ENCODE measurements at places on chromosomes 11 and 22.

DNA sequence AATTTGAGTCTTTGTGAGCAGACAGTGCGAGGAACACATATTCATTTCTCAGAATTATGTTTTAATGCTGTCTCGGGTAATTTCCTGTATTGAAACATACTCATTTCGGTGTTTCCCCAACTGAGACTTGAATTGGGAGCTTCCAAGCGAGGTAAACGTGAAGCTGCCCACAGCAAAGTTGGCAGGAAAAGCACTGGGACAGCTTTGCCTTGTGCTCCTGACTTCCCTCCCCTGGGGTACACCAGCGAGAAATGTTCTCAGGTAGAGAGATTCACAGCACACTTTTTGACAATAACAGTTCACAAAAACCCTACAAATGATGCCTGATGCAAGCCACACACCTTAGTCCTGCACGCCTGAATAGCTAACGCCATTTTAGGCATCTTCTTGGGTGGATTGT lies 3.1 kb downstream of the HTR3B start:
- DNase-seq: no peak

DNA sequence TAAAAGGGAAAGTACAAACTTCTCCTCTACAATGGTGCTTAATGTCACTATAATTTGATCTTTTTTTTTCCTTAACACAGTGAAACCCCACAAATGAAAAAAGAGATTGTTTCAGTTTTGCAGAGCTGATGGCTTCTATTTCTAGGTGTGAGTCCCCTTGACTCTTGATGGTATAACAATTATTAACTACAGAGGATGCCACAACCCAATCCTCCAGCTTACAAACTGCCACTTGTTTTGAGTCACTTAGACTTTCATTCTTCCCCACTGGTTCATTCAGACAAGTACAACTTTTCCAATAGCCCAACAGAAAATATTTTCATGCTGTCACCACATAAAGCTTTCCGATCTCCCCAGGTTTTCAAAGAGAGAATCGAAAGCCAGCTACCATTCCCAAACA lies 812.2 kb downstream of the LRRC4C start:
- DNase-seq: no peak

GRCh38 chr11:75591371-75591770 lies 29.3 kb downstream of the SERPINH1 start:
- no peak for DNase-seq

GRCh38 chr11:85062659-85063058 lies 564.5 kb downstream of the DLG2 start:
- no peak for DNase-seq

GRCh38 chr22:45221201-45221600 lies 19.5 kb downstream of the KIAA0930 start:
- no peak for DNase-seq

GRCh38 chr11:123977731-123978347 lies at the start of gene OR10S1:
OR10S1 (minus strand) TSS chr11:123977781; CDS start chr11:123977664, 117 bp downstream.
- no peak for DNase-seq

DNA sequence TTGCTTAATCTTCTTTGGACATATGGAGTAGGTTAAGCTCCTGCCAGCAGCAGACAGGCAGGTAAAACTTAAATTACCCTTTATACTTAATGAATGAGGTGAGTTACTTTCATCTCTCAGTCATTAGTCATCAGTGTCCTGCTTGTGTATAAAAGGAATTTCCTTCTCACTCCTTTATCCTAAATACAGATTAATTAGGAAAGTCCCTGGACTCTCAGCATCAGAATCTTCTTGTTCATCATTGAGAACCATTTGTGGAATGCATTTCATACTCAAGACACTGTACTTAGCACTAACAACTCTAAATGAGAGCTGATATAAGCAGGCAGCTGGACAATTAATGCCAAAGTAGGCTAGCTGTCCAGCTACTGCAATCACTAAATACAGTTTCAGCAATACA lies 630.4 kb downstream of the METTL15 start:
- DNase-seq: no peak

DNA sequence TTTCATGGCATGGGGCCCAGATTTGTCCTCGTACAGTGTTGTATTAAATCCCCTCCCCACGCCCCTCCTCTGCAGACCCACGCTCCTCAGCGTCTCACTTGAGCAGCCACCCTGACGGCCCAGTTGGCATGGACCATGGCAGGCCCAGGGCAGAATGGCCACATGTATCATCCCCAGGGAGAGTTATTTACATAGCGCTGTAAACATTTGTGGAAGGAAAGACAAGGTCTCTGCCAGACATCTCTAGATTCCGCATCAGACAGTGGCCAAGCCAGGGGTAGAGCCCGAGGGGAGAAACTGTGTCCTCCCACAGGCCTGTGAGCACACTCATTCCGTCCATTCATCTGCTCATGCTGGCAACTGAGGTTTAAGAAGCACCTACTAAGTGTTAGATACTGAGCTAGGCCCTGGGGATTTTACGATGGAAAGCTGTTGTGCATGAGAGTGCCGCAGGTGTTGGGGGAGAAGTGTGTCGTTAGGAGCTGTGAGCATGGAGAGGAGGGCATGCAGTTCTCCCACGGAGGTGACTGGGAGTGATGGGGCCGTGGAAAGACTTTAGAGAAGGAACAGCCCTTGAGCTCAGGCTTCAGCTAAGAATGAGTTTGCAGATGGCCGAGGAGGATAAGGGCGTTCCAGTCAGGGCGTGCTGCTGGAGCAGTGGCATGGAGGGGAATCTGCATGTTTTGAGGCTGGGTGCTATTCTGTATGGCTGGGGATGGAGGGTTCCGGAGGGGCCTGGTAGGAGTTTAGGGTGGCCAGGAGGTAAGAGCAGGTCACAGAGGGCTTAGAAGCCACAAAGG lies 94.9 kb downstream of the GRIK4 start:
- no peak for DNase-seq

DNA sequence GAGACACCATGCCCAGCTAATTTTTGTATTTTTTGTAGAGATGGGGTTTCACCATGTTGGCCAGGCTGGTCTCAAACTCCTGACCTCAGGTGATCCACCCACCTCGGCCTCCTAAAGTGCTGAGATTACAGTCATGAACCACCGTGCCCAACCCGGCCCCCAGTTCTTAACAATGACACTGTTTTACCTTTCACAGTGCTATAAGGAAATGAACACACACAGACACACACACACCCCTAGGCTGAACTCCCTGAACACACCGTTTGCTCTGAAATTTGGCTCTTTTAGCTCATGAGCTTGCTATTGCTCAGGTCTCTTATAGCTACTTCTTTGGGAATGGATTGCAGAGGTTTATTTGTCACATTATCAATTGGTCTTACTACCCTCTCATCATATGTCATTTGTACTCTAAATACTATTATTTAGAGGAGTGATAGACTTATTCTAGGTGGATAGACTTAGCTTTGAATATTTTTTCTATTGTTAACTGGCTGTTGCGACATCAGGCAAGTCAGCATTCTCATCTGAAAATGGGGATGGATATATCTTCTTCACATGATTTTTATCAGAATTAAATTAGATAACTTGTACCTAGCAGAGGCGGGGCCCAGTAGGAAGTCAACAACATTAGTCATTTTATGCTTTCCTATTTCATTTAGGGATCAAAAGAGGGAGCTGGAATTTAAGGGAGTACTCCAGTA lies 2.1 kb downstream of the LYVE1 start:
- no peak for DNase-seq

GRCh38 chr11:102921587-102922220 lies 33.8 kb downstream of the MMP13 start:
- no peak for DNase-seq

GRCh38 chr22:23878219-23878618 lies 16.0 kb upstream of the MIF start:
- DNase-seq: no peak

DNA sequence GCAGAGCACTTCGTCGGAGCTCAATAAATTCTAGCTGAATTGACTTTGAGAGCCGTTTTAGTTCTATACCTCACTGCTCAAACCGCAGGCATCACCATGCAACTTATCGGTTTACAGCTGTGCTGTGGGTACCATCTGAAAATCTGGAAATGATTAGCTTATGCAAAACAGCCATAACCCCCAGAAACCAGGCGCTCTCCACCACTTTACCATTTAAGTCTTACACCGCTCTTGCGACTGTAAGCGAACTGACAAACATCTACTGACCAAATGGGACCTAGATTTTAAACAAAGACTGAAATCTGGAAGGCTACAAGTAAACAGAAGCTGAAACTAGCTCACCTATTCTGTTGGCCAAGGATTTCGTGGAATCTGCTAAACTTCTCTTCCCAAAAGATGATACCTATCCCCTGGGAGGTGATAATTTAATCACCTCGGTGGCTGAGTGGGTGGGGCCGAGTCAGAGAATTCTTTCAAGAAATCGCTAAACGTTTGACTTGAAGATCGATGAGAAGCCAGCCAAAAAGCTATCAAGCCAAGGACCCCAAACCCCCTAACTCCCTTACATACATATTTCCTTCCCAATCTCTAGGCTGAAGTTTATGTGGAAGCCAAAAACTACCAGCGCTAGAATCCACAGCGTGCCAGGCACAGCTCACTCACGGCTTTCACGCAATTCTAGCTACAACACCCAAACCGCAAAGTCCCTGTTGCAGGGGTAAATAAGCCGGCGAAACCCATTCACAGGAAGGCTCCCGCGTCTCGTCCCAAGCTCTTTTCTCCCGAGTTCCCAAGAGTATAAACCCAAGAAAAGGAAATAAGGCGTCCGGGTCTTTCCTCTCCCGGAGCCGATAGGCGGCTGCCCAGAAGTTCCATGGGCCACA lies 644 bp downstream of the SPTY2D1 start:
- DNase-seq: no peak

DNA sequence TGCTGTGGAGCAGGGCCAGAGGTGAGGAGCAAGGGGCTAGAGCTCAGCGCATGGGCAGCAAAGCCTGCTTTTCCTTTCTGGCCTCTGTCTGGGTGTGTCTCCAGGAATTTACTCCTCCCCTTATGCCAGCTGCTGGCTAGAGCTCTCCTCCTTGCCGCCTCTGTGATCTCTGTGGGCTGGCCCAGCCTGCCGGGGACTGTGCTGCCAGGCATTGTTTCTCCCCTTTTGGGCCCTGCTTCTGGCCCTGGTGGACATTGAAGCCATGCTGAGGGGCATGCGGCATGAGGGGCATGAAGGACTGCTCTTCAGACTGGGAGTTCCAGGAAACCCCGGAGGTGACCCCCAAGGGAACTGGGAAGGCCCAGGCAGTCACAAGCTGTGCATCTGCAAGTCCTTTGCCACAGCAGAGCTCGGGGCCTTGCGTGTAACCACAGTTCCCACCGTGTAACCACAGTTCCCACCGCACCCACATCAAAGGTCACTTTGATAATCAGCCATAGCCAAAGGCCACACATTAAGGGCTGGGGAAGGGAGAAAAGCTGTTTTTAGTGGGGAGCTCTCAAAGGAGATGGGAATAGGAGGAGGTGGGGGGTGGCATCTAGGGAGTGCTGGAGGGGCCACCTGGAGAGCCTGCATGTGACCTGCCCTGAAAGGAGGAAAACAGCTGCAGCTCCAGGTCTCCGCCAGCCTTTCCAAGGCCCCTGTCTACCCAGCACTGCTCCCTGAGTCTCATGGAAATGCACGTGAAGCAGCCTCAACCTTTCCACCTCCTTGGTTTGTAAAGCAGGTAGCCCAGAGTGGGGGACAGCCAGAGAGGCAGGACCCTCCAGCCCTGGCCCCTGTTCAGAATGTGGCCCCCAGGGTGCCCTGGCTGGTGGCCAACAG lies 62.3 kb downstream of the PPFIBP2 start:
- DNase-seq: no peak

DNA sequence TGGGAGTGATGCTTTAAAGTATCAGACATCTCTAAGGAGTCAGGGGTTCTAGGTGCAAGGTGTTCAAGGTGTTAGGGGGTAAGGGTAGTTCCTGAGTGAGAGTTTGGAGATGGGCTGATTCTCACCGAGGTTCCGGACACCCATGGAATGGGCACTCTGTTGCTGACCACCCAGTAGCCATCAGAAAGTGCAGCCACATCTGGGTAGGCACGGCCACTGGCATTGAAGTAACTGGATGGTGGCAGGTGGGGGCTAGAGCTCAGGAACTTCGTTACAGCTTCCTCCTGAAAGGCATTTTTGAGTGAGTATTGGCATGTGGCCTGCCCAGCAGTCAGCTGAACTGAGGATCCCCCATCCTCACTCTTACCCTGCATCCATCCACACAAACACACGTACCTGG lies 3.0 kb upstream of the TAF10 start:
- DNase-seq: no peak

- DNase-seq: no peak
Measured at GRCh38 chr22:36544107-36544620, 15.2 kb upstream of the EIF3D start.

DNA sequence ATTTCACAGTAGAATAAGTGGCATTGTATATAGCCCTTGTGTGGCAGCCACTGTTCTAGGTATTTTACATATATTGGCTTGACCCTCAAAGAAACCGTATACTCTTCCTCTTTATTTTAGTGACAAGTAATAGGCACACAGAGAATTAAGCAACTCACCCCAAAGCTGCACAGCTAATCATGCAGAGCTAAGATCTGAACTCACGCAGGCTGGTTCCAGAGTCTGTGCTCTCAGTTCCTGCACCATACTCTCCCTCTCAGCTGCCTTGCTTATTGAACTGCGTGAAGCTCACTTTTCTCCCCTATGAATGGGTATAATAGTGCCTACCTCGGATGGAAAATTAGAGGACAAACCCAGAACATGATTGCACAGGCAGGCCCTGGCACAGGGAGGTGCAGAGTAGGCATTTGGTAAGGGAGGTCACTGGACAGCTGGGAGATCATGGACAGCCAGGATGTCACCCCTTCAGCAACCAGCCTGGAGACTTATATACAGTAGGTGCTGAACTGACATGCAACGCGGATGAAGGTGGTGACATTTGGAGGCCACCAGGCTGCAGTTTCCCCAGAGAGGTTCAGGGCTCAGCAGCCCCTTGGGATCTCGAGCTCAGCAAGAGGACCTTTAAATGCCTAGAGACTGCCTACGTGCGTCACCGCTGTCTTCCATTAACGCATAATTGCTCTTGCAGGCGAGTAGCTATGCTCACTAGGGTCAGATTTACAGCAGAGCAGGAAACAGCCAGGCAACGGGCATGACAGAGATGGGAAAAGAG lies 78.4 kb upstream of the TP53I11 start:
- no peak for DNase-seq

DNA sequence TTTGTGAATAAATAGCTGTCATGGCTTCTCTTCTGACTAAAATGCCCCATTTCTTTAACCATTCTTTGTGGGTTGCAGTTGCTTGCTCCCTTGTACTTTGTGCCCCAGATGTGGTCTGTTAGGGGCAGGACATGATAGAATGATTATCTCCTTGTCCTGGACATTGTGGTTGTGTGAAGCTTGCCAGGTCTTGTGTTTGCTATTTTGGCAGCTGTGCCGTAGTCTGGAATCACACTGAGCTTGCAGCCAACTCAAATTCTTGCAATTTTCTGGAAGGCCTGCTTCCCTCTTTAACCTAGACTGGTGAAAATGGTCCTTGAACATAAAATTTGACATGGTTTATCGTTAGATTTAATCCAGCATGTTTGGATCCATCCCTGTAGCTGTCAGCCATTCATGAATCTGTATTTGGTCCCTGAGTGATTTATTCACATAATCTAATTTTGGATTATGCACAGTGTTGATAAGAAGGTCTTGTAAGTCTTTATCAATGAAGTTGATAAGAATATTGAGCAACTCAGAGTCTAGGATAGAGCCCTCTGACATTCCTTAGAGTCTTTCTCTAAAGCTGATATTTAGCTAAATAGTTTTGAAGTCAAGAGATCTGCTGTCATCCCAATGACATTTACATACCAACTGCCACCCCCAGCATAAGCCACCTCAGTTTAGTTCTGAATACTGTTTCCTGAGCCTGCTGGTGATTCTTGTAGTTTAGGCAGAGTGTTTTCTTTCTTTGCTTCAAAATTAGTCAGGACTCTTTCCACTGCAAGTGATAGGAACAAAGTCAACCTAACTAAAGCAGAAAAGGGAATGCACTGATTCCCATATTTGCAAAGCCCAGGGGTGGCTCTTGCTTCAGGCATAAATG lies 9.8 kb downstream of the SPON1 start:
- no peak for DNase-seq

- no peak for DNase-seq
Measured at GRCh38 chr11:96390488-96390792, 627 bp downstream of the JRKL start.
